ENCODE measurements at places on chromosomes 5 and 9. TPM values are rescaled to one million over a fixed set of nuclear protein-coding genes. Genes with fewer than 3 reads are reported as not detected.

Gene TSSK1B
- total RNA-seq, result not detected

Gene NMUR2
- total RNA-seq, result not detected

Gene CACFD1
- total RNA-seq, result 1.1 TPM

Gene ARSK
- 4.2 TPM for total RNA-seq

Gene KCTD16
- not detected for total RNA-seq

Gene RNF183
- total RNA-seq, result not detected

Gene NIPBL
- 62.4 TPM for total RNA-seq

- DNase-seq, result no peak
These were observed 935.7 kb upstream of the NUDT12 start for GRCh38 chr5:104498281-104498680.

GRCh38 chr5:131194725-131195124, 24.0 kb downstream of the LYRM7 start:
- DNase-seq, result no peak

DNA sequence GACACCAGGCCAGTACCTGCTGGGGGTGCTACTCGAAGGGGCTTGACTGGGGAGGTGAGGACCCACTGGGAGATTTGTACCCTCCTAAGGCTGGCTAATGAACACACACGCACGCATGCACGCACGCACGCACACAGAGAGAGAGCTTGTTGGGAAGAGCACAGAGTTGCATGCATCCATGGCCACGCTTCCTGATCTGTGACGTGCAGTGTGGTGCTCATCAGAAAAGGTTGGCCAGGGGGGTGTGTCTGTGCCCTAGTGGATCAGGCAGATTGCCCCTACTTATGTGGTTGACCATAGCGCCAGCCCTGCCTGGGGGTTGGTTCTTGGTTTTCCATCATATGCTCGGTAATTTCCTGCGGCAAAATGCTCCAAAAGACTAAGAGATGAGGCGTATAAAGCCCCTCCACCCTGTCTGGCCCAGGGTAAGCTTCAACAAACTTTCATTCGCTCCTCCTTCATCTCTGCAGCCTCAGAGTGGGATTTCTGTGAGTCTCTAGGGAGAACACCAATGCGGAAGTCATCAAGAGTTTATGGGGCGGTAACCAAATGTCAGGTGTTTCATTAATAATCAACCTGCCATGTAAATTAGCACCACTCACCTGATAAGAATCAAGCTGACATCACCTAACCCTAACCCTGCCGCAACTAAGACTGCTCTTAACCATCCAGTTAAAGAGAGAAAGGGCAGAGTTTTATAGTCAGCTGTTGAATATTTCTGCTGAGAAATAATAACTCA, 8.0 kb upstream of the GFI1B start:
- DNase-seq, result no peak

DNA sequence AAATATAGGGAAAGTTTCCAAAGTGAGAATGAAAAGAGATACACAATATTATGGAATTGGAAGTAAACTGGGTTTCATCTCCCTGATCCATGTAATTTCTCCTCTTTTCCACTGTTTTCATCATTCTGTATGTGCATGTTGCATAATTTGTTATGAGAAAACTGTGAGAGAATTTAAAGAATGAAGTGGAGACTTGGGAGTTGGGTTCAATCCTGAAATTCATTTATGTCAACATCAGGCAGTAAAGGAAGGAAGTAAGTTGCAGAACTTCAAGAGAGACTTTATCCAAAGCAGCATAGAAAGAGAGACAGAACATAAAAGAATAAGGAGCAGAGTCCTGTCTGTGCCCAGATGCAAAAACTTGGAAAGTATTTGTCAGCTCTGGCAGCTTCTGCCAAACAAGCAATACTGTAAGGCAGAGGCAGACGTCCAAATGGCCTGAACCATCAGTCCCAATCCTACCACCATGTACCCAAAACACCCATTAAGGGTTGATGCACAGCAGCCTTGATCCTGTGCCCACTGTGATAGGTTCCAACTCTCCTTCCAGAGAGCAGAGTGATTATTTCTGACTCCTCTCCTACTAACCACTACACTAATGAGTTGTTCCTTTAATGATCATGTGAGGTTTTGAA, 425.3 kb upstream of the CDH6 start:
- DNase-seq, result no peak

DNA sequence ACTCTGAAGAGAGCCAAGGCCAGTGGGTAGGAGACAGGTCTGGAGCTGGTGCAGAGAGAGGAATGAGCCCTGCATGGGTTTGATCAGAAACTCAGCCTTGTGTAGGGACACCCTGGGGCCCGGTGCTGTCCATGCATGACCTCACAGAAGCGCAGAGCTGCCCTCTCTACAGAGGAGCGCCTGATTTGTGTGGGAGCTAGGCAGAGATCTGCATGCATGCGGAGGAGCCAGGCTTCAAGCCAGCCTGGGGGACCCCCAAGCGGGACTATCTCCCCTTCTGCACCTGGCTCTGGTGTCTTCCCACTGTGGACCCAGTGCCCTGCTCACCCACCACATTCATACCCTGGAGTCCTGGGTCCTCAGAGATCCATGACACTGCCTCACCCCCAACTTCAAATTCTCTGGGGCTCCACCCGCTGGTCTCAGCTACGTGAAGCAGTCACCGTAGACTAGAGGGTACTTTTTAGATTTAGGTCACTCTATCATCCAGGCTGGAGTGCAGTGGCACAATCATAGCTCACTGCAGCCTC, 2.6 kb upstream of the LCN2 start:
- no peak for DNase-seq

DNA sequence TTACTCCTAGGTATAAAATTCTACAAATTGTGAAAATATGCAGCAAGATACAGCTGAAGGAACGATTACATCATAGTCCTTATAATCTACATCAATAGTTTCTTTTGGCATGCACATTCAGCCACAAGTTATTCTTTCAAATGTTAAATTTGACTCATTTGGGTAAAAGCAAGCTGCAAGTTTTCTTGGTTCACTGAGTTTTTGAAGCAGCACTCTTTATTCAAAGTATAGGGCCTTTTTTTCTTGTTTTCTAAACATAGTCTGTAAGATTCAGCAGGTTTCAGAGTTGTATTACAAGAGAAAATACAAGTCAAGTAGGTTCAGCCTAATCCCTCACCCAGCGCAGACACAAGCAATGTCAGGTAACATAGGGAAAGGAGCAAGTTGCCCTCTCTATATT, 981.5 kb downstream of the PTPRD start:
- DNase-seq, result no peak

GRCh38 chr5:33311893-33312292, 128.9 kb upstream of the TARS1 start:
- no peak for DNase-seq

- DNase-seq, result no peak
These were observed 86.1 kb downstream of the ADAMTS2 start for GRCh38 chr5:179258922-179259730.

DNA sequence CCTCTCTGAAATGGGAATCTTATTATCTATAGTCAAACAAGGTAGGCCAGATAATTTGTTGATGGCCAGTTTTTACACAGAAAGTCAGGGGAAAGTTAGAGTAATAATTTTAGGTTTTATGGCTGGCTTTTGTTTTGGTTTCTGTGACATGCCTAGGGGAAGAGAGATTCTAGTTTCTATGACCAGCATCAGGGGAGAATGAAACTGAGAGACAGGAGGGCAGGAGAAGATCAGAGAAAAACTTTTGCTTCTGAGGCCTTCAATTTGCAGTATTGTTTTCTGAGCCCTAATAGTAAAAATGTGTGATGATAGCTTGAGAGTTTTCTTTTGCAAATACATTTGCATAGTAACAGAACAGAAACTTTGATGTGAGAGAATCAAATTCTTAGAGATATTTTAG, 564.3 kb downstream of the ZNF608 start:
- no peak for DNase-seq

- no peak for DNase-seq
These were observed 7.7 kb downstream of the AOPEP start for GRCh38 chr9:94734054-94734754.

GRCh38 chr9:121289026-121289771, 21.2 kb downstream of the GSN start:
- DNase-seq, result no peak

DNA sequence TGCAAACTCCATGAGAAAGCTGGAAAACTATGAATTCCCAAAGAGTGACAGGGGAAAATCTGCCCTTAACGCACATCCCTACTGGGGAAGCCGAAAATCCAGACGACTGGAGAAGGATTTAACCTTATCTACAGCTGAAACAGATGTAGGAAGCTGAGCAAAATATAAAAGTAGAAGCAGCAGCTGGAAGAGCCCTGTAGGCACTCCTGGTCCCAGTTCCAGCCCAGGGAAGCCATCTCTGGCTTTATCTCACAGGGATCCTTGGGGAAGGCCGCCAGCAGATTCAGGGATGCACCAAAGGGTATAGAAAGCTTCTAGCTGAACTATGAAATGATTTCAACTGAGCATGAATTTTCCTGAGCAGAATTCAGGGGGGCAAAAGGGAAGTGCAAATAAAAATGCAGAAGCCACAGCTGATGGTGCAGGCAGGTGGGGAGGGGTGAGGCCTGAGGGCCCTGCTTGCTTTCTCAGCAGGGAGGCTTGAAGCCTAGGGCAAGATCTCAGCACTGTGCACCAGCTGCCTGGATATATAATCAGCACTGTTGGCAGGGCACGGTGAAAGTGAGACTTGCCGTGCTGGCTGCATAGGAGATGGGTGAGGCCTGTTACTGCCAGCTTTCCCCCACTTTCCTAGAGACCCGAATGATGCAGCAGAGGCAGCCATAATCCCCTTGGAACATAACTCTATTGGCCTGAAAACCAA, 2019.5 kb upstream of the NUDT12 start:
- DNase-seq, result no peak
